A172 (cell line): ENCODE measurements at places on chromosomes 5 and 9. TPM values are rescaled to one million over a fixed set of nuclear protein-coding genes. Genes with fewer than 3 reads are reported as not detected.

- DNase-seq: no peak
Measured at GRCh38 chr5:138252944-138253343, 21.5 kb downstream of the GFRA3 start.

DNA sequence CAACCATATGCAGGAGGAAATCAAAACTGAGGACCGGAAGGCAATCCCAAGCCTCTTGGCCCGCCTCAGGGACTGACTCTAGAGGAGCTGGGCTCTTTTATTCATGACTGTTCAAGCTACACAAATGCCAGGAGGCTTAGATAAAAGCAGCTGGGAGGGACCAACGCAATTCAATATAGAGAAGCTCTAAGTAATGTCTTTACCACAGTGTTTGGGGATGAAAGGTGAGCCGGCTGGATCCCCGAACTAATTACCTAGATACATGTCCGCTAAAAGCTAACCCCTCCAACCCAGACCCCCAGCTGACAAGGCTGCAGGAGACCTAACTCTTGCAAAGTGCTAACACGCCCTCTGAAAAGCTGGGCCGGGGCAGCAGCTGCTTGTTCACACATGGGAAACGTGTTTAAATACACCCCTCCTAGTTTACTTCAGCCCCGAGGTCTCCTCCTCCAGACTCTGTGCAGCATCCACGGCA, 67.5 kb downstream of the TLE1 start:
- no peak for DNase-seq

- no peak for DNase-seq
Measured at GRCh38 chr5:179620293-179620692, 3.2 kb downstream of the HNRNPH1 start.

DNA sequence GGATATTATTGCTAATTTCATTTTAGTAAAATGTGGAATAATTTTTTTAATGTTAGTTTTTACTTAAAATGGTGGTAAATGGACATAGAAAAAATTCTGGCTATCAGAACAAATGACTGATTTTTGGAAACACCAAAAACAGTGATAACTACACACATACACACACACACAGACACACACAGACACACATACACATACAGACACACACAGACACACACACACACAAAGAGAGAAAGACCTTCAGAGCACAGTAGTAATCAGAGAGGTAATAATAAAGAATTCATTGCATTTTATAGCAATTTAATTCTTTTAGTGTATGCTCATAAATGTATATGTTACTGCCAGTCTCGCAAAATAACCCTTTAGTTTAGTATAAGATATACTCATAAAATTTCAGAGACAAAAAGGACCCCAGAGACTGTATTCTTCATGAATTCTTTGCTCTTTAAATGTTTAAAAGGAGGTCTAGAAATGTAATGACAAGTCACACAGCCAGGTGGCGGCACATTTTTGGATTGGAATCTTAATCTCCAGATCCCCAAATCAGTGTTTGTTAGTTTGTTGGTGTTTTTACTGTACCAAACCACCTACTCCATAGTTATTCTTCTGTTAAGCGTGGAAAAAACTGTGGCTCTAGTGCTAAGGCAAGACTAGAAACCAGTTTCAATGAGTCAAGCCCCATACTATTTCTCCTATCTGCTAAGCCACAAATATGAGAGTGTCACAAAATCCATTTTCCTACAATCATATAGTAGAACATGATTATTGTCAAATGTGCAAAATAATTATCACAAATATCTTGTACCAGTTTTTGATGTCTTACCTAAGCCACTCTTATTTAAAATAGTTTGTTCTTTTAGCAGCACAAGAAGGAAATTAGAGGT, 109.9 kb downstream of the EDIL3 start:
- DNase-seq: peak; percentile 43

GHR gene
- 0.53 and 1.1 TPM in 2 replicates for total RNA-seq
